ENCODE measurements at places on chromosomes 1 and 21.
A peak's percentile ranks its signal among the peaks of the same experiment; 100 is the strongest.

- DNase-seq = no peak
Measured at GRCh38 chr1:9340172-9340854, 47.6 kb downstream of the SPSB1 start.

DNA sequence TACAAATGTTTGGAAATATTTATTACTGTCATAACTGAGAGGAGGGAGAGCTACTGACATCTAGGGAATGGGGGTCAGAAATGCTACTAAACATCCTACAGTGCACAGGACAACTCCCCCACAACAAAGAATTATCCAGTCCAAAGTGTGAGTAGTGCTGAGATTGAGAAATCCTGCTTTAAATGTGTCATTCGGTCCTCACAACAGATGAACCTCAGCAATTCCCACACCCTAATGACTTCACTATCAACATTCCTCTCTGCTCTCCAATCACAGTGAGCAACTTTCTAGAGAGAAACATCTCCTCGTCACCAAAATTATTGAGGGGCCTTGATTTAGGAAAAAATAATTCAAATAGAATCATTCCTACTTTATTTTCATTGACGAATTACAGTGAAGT, 18.0 kb downstream of the OMA1 start:
- no peak for DNase-seq

DNA sequence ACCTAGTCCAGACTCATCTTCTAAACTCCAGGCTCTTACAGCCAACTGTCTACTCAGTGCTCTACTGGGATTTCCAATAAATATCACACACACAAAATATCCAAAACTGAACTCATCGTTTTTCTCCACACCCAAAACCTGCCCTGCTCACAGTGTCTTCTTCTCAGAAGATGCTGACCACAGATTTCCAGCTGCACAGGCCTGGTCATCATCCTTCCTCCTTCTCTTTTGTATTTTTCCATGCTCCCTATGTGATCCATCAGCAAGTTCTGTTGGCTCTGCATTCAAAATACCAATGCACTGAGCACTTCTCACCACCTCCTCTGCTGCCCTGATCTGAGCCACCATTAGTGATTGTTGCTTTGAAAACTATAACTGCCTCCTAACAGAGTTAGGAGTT, 159.5 kb upstream of the KAZN start:
- DNase-seq = no peak

GRCh38 chr1:32044234-32044633, 28.5 kb upstream of the TMEM39B start:
- no peak for DNase-seq

- DNase-seq = no peak
Measured at GRCh38 chr1:56897150-56898004, 42.8 kb downstream of the C8A start.

- DNase-seq = no peak
Measured at GRCh38 chr1:65255035-65255655, 54.2 kb upstream of the DNAJC6 start.

- no peak for DNase-seq
Measured at GRCh38 chr1:68969441-68969840, 472.6 kb upstream of the DEPDC1 start.

DNA sequence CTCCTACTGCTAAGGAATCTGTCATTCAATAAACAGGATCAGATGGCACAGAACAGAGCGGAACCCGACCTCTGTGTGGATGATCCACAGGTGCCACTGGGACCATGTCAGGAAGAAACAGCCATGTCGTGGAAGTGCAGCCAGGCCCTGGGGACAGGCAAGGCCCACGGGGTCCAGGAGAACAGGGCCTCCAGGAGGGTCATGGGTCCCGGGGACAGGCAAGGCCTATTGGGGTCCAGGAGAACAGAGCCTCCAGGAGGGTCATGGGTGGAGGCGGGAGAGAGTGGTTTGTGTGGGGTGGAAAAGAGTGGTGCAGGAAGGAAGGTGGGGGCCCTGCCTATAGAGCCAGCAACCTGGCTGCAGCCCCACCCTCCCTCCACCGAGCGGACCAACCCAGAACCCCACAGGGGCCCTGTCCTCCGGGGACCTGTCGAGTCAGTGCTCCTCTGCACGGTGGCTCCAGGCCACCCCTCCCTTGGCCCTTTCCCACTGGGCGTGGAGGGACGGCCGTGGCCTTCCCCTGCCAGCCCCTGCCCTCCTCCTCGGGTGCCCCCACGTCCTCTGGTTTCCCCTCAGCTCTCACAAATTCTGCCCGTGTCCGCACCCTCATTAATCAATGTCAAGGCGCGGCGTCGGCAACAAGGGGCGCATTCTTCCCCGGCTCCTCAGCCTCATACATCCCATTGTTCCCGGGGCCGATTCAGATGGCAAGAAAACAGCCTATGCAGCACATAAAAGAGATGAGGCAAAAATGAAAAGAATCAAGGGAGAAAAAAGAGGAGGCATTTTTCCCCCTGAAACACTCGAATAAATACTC, 146.4 kb downstream of the PRDM16 start:
- DNase-seq = no peak

DNA sequence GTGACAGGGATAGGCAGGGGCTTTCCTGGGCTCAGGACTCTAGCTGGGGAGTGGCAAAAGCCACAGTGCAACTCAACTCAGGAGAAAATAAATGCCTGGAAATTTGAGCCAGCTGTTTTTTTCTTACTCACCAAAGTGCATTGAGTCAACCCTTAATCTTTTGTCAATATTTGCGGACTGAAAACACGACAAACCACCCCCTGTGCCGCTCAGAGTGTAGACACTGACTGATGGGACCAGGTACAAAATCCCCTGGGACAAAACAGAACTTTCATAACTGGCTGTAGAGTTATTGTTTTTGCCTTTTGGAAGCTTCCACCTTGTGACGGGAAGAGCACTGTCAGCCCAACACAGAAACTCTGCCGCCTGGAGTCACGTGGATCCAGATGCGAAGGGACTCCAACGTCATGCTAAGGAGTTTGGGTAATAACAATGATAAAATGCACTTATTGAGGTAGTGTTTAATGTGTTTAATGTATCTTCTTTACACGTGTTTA, 164.6 kb downstream of the PLPP3 start:
- DNase-seq = no peak

GRCh38 chr1:16960560-16961296, 19.7 kb downstream of the MFAP2 start:
- DNase-seq = peak; percentile 83

- DNase-seq = no peak
Measured at GRCh38 chr21:42535602-42536171, 22.0 kb downstream of the SLC37A1 start.

- DNase-seq = no peak
Measured at GRCh38 chr21:29196670-29197191, 66.3 kb downstream of the MAP3K7CL start.

- DNase-seq = peak; percentile 71
Measured at GRCh38 chr21:42258150-42258884, 39.4 kb downstream of the ABCG1 start.

- no peak for DNase-seq
Measured at GRCh38 chr1:55298167-55298894, 83.2 kb upstream of the USP24 start.

DNA sequence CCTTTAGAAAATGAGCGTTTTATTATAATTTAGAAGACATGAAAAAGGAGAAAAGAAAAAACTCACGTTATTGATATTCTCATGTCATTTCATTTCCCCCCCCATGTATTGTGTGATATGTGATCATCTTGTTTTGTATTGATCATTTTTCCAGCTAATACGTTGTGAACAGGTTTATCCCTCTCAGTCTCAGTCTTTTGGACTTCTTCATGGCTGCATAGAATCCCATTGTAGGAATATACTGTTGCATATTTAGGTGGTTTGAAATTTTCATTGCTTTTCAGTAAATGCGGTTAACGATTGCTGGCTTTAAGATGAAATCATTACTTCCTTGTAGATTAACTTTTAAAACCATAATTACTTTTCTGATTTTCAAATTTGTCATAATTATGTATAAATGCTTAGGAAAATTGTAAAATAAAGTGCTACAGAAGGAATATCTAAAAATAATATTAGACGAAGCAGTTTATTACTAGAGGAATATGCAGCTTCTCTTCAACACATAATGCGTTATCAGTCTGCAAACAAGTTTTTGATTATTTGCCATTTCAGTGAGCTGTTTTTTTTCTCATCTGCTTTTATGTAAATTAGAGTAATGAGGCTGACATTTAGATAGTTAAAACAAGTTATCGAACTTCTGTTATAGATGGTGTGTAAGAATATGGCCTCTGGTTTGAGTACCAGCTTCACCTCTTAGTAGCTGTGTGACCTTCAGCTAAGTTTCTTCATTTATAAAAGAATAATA, 1.8 kb downstream of the SON start:
- DNase-seq = no peak

- DNase-seq = no peak
Measured at GRCh38 chr21:45299026-45299863, 11.6 kb upstream of the POFUT2 start.

DNA sequence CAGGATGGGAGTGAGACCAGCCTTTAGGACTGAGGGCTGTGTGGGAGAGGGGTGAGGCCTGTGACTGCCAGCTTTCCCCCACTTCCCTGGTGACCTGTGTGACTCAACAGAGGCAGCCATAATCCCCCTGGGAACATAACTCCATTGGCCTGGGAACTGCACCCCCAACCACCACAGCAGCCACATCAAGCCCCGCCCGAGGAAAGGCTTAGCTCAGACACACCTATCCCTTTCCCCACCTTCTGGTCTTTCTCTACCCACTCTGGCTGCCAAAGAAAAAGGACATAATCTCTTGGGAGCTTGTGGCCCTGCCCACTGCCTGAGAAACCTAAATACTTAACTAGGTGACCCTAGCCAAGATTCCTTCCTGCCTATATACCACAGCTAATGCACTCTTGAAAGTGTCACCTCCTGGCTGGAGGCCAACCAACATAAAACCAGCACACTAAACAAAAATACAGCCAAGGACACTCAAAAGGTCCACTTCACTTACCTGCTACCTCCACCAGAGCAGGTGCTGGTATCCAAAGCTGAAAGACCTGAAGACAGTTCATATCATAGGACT, 406.6 kb upstream of the CAMK1G start:
- no peak for DNase-seq

GRCh38 chr21:45265721-45266517, 21.8 kb downstream of the POFUT2 start:
- DNase-seq = no peak

GRCh38 chr1:5481889-5482288, 510.3 kb downstream of the NPHP4 start:
- DNase-seq = no peak

DNA sequence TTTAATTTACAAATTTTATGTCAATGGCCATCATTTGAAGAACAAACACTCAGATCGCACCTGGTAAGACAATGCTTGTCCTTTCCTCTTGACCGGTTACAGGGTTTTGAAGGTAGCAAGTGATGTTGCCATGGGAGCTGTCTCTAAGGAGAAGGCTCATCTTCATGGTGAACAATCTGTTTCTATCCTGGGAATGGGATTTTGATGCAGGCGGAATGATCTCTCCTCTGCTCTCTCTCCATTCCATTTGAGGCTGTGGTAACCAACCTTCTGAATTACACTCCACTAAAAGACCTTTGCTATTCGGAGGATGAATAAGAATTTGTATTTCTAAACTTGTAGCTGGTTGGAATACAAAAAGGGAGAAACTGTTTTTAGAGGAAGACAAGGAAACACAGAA, 57.9 kb upstream of the SLC5A9 start:
- DNase-seq = no peak

DNA sequence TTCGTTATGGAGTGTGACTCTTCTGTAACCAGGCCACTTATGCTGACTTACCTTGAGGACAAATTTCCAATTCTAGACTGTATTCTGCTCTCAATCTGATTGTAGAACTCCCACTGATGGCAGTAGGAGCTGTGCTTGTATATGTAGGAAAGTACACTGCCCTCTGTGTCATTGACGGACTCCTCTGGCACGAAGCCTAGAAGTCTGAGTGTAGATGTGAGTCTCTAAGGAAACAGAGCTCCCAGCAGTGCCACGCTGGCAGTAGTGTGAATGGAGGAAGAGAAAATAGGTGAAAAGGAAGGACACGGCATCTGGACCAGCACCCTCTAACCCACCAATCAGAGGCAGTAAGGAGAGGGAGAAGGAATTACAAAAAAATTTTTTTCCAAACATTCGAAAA, 130.4 kb upstream of the ADGRL2 start:
- no peak for DNase-seq

DNA sequence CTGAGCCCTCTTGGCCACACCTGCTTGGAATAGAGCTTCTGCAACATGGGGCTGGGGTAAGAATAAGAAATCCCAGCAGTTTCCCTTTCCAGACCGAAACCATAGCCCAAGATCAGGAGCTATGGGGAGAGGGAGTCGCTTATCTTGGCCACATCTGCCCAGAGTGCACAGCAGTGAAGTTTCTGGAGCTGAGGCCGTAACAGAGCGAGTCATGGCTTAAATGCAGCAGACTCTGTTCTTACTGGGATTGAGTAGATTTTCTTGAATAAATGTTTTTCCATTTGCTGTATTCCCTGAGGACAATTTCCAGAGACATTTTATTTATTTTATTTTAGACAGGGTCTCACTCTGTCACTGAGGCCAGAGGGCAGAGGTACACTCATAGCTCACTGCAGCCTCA, 33.5 kb downstream of the CFAP57 start:
- DNase-seq = no peak

- no peak for DNase-seq
Measured at GRCh38 chr1:30615076-30615795, 108.1 kb downstream of the MATN1 start.

- DNase-seq = no peak
Measured at GRCh38 chr1:245365095-245366020, 210.6 kb downstream of the KIF26B start.

GRCh38 chr1:60274422-60275290, 201.1 kb upstream of the C1orf87 start:
- DNase-seq = no peak

DNA sequence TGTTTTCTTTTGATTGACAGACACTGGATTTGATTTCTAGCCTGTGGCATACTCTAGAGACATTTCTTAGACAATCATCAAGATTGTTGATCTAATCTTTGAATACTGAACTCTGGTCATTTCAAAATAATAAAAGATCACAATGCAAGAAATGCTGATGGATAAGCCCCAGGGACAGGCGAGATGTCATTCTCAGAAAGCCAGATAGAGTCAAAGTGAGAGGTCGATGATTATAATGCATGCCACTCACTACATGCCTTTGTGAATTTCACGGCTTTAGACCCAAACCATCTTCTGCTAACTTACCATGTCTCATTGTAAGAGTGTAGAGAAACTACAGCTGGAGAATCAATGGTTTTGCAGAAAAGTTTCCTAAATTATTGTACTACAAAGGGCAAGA, 257.1 kb downstream of the DYRK1A start:
- DNase-seq = no peak

DNA sequence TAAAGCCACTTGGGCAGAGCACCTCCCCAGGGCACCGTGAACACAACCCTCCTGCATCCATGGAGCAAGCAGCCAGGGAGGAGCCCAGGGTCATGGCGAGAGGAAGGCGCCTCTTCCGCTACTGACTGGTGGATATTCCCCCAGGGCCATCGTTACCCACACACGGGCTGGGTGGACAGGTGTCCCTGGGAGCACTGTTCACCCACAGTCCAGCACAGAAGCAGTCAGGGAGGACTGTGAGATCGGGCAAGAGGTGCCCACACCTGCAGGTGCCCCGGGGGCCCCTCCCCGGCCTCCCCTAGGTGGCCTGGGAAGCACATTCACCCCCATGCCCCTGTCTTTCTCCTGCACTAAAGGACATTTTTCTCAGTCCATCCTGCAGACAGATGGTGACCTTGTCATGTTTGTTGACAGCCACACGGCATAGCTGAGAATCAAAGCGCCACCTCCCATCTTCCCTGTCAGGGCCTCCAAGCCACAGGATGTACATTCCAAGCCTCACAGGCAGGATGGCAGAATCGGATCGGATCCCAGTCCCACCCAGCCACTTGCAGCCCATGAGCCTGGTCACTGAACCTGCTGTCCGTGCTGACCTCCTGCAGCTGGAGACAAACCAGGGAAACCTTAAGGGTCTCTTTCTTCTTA, 160.2 kb downstream of the PRDM16 start:
- no peak for DNase-seq

All from stimulated activated CD4-positive, alpha-beta T cell treated with anti-CD3 and anti-CD28 coated beads, Interleukin-1b, Interleukin-23, amount 100 ng/mL, for 24 hours (primary cell).